ENCODE measurements at places on chromosomes 2 and 18. TPM values are rescaled to one million over a fixed set of nuclear protein-coding genes. Genes with fewer than 3 reads are reported as not detected.

DNA sequence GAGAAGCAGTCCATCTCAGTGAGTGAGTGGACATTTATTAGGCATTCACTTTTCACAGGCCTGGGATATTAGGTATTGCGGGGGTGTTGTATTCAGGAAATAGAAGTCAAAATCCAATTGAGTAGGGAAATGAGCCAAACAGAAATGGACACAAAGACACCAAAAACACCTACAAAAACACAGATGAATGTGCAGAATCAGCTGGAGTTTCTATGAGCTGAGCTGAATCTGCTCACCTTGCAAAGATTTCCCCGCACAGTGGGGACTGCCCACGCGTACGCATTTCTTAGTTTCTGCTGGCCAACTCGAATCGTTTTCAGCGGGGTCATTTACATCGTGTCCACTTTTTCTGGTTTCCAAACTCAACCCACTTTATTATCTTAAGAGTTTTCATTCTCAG lies 160.0 kb downstream of the BCL2 start:
- no peak for DNase-seq

- no peak for DNase-seq
Observed at GRCh38 chr2:1990151-1990589, 245.9 kb upstream of the PXDN start.

DNA sequence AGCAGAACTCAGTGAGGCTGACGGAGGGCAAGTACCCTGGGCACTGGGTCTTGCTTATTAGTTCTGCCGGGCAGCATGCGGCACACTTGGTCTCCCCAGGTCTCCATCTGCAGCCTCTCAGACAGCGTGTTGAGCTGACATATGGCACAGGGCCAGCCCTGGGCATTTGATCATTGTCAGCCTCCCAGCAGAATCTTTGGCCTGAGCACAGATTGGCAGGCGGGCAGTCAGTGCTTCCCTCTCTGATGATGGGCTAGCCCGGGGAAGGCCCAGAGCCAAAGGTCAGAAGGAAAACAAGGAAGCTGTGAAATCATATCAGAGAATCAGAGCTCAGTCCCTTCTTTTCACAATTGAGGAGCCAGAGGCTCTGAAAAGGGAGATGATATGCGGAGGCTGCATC lies 150.1 kb upstream of the LRRTM1 start:
- no peak for DNase-seq

- peak; percentile 12 for DNase-seq
Observed at GRCh38 chr18:60413944-60414547, 41.5 kb upstream of the MC4R start.

DNA sequence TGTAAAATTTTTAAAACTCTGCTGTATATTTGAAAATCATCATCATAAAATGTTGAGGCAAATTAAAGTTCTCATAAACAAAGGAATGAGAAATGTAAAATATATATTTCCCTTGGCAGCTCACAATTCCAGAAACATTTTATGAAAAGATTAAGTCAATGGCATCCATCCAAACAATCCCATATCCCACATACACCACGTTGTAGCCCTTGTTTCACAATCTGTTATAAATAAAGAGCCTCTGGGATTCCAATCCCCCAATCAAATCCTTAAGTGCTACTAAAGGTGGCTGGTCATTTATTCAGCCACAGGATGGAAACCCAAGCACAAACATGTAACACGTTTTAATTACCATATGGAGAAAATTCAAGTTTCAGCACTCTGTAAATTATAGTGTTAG lies 51.7 kb downstream of the GFPT1 start:
- no peak for DNase-seq

- no peak for DNase-seq
Observed at GRCh38 chr2:189673661-189674373, 653 bp upstream of the ANKAR start.

DNA sequence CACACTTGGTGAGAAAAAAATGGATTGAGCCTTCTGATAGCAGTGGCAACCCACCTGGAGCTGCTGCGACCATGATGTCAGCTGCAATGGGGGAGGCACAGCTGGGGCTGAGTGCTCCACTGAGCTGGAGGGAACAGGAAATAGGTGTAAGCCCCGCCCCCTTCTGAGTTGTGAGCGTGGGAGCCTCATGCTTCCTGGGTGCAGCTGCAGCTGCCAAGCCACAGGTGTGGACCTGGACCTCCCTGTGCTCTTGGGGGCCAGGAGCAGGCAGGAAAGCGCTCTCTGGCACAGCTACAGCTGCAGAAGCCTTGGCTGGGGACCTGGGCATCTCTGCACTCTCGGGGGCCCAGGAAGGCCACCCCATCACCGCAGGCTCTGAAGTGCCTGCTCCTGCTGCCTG lies 970.6 kb downstream of the DCDC2C start:
- no peak for DNase-seq

DNA sequence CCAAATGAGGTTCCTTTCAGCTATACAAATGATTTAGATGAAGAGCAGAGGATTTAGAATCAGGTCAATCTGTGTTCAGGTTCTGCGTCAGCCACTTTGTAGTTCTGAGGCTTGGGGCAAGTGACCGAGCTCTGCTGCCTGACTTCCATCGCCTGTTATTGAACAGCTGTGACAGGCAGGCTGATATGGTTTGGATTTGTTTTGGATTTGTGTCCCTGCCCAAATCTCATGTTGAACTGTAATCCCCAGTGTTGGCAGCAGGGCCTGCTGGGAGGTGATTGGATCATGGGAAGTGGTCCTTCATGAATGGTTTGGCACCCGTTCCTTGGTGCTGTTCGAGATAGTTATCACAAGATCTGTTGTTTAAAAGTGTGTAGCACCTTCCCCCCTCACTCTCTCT lies 18.6 kb downstream of the TYMS start:
- DNase-seq, result no peak

DNA sequence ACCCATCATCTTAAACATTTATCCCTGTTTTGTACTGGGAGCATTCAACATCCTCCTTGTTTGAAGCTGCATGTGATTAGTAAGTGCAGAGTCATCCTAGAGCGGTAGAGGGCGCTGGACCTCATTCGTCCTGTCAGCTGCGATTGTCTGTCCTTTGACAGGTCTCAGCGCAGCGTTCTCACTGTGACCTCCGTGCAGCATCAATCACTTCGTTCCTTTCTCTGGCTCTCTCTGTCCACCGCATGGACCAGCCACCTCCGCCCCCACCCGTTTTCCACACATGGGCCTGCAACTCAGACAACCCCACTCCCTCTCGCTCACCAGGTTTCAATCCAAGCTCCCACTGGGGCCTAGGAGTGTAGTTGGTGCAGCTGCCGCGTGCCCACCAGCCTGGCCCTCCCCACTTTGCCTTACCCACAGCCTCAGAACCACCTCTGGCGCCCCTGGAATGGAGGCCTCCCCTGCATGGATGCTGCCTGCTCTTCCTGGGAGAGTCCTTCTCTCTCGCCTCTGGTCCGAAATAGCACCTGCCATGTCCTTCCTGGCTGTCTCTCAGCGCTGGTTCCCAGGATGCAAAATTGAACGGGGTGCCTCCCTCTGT lies 90.5 kb downstream of the NDUFA10 start:
- DNase-seq, result no peak

DNA sequence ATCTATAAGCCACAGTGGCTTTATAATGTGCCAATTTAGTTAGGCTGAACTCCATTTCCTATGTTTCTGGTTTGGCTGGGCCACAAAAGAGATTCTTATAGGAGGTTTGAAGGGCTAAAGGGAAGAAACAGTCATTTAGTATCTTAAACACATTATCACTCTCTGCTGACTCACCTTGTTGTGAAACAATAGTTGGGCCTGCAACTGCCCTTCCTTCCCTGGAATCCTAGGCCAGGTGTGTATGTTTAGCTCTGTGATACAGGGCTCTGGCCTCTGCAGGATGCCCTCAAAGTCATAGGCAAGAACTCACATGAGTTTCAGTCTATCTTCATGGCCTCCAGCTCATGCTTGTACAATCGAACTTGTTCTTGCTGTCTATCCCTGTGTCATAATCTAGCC lies 400.0 kb upstream of the CELF4 start:
- DNase-seq, result no peak

DNA sequence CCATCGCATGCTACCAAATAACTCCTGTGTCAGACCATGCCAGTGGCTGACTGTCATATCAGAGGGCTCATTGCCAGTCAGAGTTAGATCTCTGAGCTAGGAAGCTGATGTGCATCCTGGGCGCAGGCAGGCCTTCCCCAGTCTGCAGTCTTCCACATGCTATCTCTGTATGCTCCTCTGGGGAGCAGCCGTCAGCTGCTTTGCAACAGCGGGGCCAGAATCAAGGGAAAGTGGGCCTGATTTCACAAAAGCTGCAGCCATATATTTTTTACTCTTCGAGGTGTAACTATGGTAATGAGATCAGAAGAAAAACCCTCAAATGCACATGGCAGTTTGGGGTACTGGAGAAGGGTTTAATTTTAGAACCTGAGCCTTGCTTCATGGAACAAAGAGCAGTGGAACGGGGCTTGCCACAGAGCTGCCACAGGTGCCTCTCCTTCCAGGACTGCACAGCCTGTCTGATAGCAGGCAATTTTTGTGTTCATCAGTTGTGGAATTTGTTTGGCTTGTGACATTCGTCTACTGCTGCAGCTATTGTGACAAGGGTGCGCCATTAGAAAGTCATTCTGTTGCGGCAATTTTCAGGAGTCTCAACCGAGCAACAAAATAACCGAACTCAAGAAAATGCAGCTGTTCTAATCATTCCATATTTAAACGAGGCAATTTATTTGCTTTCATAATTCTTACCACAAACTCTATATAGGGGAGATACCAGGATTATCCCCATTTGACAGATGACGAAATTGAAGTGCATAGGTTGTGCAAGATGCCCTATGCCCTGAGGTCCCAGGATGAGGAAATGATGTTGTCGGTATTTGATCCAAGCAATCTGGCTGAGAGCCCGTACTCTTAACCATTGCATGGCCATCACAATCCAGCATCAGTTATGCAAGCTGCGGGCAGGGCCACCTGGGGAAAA lies 109.6 kb upstream of the CYRIA start:
- DNase-seq, result no peak

- DNase-seq, result peak; percentile 72
Observed at GRCh38 chr2:186129767-186130581, 356.1 kb upstream of the ZC3H15 start.

DNA sequence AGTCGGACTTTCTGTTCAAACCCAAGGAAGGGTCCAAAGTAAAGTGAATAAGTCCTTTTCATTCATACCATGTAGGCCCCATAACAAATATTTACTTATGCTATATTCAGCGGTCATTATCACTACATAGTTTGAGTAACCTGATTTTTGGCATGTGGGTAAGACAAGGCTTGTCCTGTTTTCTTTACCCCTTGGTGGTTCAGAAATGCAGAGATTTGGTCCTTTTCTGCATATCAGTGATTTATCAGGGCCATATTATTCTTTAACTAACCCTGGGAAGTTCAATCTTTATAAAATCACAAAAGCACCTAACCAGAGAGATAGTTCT lies 157.4 kb downstream of the GPD2 start:
- no peak for DNase-seq

GRCh38 chr2:235556086-235556485 lies 62.2 kb downstream of the AGAP1 start:
- no peak for DNase-seq

- no peak for DNase-seq
Observed at GRCh38 chr2:34266908-34267697, 668.0 kb upstream of the FAM98A start.

DNA sequence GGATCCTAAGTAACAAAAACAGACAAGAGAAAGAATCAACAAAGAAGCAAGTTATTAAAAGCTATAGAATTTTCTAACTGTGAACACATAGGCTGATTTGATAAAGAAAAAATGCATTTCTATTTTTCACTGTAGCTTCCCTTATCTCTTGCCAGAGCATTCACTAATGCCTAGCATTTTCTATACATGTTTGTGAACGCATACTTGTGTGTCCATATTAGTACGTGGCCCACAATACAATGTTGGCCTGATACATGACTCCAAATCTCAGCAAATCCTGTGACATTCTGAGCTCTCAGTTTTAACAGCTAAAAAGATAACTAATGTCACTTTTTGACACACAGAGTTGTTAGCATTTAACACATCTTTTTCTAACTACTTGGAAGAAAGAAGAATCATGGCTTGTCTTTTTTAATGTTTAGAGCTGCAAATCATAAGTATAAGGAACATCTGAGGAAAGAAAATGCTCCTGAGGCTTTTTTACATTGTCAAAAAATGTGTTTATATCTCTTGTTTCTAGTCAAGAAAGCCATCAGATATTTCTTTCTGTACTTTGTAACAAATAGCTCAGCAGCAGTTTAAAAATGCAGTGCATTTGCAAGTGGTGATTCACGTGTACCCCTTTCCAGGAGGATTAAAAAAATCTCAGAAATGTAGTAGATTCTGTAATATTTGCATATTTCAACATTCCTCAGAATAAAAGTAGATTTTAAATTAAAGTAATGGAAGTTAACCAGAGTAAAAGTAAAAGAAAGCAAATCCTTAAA lies 1646.8 kb upstream of the TMEFF2 start:
- no peak for DNase-seq

KLHL41 gene
- 0.51 TPM for total RNA-seq

TMEM178A gene
- total RNA-seq, result 1.3 TPM

MBP gene
- 0.21 TPM for total RNA-seq
